ENCODE measurements at places on chromosomes 6 and 20. TPM values are rescaled to one million over a fixed set of nuclear protein-coding genes. Genes with fewer than 3 reads are reported as not detected.

MPIG6B gene
- polyA plus RNA-seq: 1.6 TPM

OR2J3 gene
- not detected for polyA plus RNA-seq

ASIP gene
- polyA plus RNA-seq: 0.88 TPM

GJA10 gene
- polyA plus RNA-seq: not detected

OR2B6 gene
- polyA plus RNA-seq: 0.32 TPM

NSFL1C gene
- 110 TPM for polyA plus RNA-seq

PTCRA gene
- not detected for polyA plus RNA-seq

GSTA3 gene
- 0.83 TPM for polyA plus RNA-seq

WFDC10B gene
- not detected for polyA plus RNA-seq
